SK-N-MC (cell line): ENCODE measurements at places on chromosomes 2 and 18.

DNA sequence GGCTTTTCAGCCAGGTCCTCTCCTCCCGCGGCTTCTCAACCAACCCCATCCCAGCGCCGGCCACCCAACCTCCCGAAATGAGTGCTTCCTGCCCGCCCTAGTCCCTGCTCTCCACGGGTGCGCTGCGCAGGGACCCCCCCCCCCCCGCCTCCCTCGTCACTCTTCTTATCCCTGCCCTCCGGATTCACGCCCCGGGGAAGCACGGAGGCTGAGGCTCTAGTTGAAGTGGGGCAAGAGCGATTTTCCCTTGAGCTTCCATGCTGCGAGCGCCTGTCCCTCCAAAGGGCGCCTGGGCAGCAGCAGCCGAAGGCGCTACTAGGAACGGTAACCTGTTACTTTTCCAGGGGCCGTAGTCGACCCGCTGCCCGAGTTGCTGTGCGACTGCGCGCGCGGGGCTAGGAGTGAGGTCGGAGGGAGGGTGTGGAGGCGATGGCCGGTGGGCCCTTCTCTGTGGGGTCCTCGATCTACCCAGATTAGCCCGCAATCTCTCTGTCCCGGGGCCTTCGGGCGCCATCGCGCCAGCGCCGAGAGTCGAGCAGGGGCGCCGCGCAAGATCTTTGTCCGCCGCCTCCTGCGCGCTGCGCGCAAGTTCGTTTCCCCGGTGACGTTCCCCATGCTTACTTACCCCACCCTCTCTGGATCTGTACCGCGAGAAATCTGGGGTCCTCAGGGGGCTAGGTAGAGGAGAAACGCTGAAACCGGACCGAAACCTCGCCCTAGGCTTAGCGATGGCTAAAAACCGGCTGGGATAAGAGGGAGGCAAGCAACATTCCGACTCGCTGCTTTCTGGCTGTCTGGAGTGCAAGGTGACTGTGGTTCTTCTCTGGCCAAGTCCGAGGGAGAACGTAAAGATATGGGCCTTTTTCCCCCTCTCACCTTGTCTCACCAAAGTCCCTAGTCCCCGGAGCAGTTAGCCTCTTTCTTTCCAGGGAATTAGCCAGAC is 677 bp downstream of the GAD1 start:
- DNase-seq = no peak

GRCh38 chr18:6406075-6406909 is 8.4 kb downstream of the L3MBTL4 start:
- DNase-seq = no peak

DNA sequence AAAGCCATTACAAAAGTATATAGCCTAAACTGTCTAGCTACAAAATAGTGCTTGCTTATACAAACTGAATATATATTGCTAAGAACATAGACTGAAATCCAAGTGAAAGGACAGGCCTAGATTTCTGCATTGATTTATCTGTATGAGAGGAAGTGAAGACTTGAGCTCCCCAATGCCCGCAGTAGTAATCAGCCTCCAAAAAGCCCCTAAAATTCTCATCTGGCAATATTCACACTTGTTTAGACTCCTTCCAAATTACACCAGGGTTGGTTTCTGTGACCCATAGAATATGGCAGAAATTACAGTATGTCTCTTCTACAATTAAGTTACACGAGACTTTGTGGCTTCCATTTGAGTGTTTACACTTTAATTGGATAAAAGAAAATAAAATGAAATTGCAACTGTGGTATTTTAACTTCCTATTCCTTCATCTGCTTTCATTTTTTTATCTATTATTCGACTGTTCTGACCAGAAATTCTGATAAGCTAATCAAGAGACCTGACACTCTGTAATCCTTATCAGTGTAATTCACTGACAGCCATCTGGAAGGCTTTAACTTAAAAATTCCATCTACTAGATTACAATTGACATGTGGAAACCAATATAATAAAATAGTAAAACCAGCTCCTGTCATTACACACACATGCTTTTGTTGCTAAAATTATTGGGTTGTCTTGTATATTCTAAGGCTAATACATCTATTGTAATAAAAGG is 21.1 kb downstream of the ABCB11 start:
- no peak for DNase-seq

GRCh38 chr2:148917431-148917830 is 42.4 kb downstream of the KIF5C start:
- no peak for DNase-seq

DNA sequence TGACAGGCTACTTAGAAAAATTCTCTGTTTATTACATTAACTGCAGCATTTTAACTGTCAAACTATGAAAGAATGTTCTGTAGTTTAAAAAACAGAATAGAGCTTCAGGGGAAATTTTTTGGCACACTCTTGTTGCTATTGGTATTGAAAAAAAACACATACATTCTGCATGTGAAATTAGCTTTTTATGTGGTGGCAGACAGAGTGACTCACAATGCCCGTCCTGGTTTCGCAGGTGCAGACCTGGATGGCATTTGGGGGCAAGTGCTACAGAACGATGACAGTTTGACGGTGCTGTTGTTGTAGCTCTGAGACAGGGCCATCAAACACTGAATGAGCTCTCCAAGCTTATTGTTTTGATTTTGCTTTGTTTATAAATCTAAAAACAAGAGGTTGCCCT is 105.0 kb upstream of the MAP3K20 start:
- no peak for DNase-seq

GRCh38 chr2:160305081-160305750 is 105.1 kb upstream of the ITGB6 start:
- DNase-seq = no peak

- no peak for DNase-seq
These were observed 484.2 kb downstream of the PID1 start for GRCh38 chr2:228786901-228787300.

GRCh38 chr2:6510532-6510931 is 355.2 kb downstream of the CMPK2 start:
- DNase-seq = no peak

DNA sequence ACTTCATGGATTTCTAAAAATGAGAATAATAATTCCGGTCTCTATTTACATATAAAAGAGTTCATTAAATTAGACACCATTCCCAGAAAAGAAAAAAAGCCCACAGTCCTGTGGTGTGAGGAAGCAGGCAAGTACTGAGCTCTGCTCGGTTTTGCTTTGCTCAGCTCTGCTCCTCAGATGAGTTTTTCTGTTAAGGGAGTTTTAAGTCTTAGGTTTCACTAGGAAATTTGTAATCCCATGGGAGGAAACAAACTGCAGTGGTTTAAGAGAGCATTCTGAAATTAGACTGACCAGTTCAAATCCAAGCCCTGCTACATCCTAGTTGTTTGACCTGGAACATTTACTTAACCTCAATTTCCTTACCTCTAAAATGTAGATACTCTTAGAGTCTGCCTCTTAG is 338.6 kb upstream of the MMADHC start:
- DNase-seq = no peak

- DNase-seq = no peak
These were observed 104.4 kb upstream of the STK17B start for GRCh38 chr2:196275646-196276352.

- DNase-seq = no peak
These were observed 4.2 kb downstream of the TTC27 start for GRCh38 chr2:32632089-32632488.

DNA sequence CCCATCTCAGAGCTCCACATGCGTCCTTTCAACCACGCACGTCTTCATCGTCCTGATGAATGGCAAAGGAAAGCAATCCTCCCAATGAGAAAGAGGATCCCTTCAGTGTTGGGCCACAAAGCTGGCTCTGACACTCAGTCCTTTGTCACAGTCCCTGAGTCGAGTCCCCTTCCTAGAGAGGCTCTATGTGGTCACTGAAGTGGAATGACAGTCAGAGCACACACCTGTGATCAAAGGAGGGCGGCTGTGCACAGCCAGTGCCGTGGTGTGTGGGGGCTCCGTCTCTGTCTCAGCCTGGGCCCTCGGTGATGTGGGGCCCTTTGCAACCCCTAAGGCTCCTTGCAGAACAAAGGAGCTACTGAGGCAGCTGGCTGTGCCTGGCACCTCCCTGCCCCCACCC is 157.3 kb upstream of the APCDD1 start:
- no peak for DNase-seq

DNA sequence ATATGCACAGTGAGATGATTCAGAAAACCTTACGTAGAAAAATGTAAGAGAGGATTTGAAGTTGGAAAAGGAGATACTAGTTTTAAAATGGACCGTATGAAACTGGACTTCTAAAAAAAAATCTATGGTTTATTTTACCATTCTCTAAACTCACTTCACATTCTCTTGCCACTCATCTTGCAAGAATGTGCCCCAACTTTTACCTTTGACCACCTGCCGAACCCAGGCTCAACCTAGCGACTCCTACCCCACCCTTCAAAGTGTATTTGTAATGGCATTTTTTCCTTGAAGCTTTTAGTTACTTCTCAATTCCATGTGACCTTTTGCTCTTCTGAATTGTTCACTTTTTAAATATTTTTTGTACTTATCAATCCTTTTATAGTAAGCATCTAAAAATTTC is 160.8 kb downstream of the PHLPP1 start:
- no peak for DNase-seq

- DNase-seq = no peak
These were observed 122.1 kb downstream of the EML6 start for GRCh38 chr2:54845514-54845913.
